ENCODE measurements at places on chromosomes 2 and 18.

DNA sequence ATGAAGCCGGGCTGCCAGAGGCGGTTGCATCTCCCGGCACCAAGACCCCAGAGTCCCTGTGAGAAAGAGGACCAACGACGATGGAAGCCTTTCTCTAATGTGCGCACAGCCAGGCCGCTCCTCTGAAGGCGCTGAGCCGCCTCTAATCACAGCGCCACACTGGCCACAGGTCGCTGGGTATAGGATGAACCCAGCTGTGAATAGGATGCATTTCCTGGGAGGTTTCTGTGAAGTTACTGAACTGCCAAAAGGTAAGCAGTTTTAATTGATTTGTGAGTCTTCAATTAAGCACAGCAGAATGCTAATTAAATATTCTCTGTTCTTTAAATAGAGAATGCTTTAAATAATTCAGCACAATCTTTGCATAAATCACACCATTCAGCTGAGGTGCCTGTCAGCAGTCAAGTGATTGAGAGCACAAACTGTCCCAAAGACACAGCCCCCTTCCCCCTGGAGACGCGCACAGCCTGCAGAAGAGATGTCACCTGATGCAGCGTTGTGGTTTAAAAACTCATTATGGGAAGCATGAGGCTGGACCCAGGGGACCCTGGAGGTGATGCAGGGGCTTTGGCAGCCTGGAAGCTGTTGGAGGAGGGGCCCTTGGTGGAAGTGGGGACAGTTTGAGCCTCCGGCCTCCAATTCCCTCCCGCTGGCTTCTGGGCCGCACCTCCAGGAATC is 98.1 kb downstream of the RTP5 start:
- no peak for DNase-seq

- DNase-seq: no peak
Measured at GRCh38 chr2:154556146-154556545, 142.3 kb upstream of the KCNJ3 start.

GRCh38 chr18:67496469-67496868 is 20.1 kb downstream of the DSEL start:
- DNase-seq: no peak

DNA sequence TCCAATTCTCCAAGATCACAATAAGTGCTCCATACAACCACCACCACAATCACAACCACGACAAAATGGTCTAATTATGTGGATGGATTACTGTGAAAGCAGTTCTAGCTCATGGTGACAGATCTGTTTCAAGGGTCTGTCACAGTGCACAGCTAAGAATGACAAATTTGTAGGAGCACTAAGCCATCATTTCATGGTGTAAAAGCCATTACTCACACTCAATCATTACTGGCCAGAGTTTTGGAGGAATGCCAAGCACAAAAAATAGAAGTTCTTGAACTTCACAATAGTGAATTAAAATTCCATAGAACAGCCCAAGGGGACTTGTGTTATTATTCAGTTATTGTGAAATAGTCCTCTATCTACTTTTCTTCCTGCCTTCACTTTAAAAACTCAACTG is 2.3 kb downstream of the CPS1 start:
- DNase-seq: no peak
